Aorta (tissue), 5 donors: ENCODE measurements at places on chromosomes 3 and 15.

GRCh38 chr3:152474585-152474984 is 205.9 kb downstream of the MBNL1 start:
- peaks cover 7% of the 10 kb centered on the region for H3K4me1 ChIP-seq
- DNase-seq, result no peak
- no peaks in the 10 kb centered on the region for H3K27me3 ChIP-seq
- no peaks in the 10 kb centered on the region for H3K36me3 ChIP-seq

GRCh38 chr3:131224886-131225550 is 156.6 kb upstream of the NUDT16 start:
- no peak for DNase-seq
- H3K36me3 ChIP-seq, result no peaks in the 10 kb centered on the region
- H3K4me1 ChIP-seq, result no peaks in the 10 kb centered on the region
- no peak overlapping the region for H3K4me3 ChIP-seq
- H3K27me3 ChIP-seq, result no peaks in the 10 kb centered on the region

GRCh38 chr3:181103605-181104004 is 114.1 kb upstream of the DNAJC19 start:
- H3K36me3 ChIP-seq, result no peaks in the 10 kb centered on the region
- DNase-seq, result no peak
- H3K27ac ChIP-seq, result no peak overlapping the region
- no peaks in the 10 kb centered on the region for H3K27me3 ChIP-seq

DNA sequence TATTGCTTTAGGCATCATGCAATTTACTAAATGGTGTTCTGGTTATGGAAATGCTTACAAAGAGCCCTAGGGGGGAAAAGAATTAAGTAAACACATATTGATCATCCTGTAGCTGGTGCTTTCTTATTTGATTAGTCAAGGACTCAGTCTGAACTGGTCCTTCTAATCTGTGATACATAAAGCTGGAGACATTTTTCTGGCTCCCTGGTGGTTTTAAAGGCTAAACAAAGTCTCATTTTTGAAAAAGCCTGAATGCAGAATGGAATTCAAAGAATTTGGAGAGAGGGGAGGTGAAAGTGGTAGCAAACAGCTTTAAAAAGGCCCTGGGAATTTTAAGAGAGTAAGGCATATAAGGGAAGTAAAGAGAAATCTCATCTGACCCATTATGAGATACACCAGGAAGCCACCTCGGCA is 149.7 kb downstream of the RBMS3 start:
- H3K4me1 ChIP-seq, result peaks cover 8% of the 10 kb centered on the region
- no peak for DNase-seq
- H3K4me3 ChIP-seq, result no peak overlapping the region
- H3K27ac ChIP-seq, result peak overlapping the region; percentile 3

- no peak overlapping the region for H3K4me3 ChIP-seq
- H3K36me3 ChIP-seq, result no peaks in the 10 kb centered on the region
- no peak for DNase-seq
- H3K4me1 ChIP-seq, result no peaks in the 10 kb centered on the region
- H3K27ac ChIP-seq, result no peak overlapping the region
- no peaks in the 10 kb centered on the region for H3K27me3 ChIP-seq
Measured at GRCh38 chr3:80734483-80734882, 966.7 kb upstream of the ROBO1 start.

DNA sequence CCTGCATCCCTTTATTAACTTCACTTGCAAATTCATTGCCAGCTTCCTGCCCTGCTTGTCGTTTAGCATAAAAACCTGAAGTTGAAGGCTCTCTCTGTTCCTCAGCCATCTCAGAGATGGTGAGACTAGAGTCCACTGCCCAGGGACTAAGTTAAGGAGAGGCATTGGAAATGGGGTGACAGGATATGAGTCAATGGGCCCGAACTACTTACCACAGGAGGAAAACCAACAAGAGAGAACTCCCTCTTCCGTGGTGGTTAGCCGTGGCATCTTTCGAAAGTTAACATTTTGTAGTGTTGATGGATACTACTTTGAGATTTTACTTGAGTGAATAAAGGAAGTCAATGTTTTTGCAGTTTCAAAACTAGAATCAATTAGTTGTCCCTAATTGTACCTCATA is 65.3 kb downstream of the LRTM1 start:
- no peak for DNase-seq
- no peak overlapping the region for H3K27ac ChIP-seq
- no peaks in the 10 kb centered on the region for H3K27me3 ChIP-seq
- no peaks in the 10 kb centered on the region for H3K4me1 ChIP-seq

DNA sequence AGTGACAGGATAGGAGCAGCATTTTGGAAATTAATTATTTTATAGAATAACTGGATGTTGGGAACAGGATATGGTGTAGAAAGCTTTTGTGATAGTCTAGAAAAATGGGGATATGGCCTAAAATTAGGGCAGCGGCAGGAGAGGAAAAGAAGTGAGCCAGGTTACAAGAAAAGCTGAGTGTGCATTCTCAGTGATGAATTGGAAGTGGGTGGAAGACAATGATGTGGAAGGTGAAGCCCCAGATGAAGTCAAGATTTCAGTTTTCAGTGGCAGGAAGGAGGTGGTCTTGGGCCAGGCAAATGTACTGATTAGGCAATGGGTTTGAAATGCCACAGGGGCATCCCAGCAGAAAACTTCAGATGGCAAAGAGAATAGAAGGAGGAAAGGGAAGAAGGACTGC is 33.6 kb downstream of the ACP3 start:
- no peaks in the 10 kb centered on the region for H3K4me1 ChIP-seq
- H3K4me3 ChIP-seq, result no peak overlapping the region
- no peaks in the 10 kb centered on the region for H3K27me3 ChIP-seq
- DNase-seq, result no peak

DNA sequence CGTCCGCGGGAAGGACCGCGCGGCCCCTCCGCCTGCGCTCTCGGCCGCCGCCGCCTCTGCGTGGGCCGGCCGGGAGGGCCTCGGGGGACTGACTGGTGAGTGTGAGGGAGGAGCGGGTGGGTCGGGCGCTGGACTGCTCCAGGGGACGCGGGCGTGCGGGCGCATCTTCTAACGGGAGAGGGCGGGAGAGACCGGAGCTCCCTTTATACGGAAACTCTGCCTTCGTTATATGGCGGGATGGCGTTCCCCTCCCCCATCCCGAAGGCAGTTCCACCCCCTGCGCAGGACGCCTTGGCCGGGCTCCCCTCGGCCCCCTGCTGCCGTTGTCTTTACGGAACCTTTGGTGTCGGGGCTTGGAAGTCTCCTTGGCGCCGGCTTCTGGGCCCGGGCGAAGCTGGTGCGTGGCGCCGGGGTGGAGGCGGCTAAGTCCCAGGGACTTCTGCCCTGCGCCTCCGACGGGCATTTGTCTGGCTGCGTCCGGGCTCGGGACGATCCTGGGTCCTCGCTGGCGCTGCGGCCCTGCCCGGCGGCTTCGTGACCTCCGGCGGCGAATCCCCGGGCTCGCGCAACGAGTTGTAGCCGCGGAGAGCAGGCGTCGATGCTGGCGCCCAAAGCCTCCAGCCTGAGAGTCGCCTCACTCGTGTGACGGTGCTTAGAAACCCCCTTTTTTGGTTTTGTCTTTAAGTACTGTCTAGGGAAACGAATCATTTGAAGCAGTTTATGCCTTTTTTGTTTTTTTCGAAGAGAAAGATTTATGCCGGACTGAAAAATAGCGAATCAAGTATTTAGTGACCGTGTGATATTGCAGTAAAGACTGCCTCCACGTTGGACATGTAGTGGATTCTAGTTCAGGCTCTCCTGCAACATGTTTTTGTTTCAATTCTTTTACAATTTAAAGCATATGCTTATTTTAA is 623 bp downstream of the ZNF639 start:
- H3K27ac ChIP-seq, result peak overlapping the region; percentile 59
- peak; percentile 86 for DNase-seq
- no peaks in the 10 kb centered on the region for H3K4me1 ChIP-seq

- DNase-seq, result peak; percentile 78
- H3K36me3 ChIP-seq, result no peaks in the 10 kb centered on the region
- no peaks in the 10 kb centered on the region for H3K27me3 ChIP-seq
- H3K4me3 ChIP-seq, result peak overlapping the region; percentile 3
- H3K27ac ChIP-seq, result no peak overlapping the region
Measured at GRCh38 chr15:24878153-24878552, 76.6 kb upstream of the SNRPN start.

DNA sequence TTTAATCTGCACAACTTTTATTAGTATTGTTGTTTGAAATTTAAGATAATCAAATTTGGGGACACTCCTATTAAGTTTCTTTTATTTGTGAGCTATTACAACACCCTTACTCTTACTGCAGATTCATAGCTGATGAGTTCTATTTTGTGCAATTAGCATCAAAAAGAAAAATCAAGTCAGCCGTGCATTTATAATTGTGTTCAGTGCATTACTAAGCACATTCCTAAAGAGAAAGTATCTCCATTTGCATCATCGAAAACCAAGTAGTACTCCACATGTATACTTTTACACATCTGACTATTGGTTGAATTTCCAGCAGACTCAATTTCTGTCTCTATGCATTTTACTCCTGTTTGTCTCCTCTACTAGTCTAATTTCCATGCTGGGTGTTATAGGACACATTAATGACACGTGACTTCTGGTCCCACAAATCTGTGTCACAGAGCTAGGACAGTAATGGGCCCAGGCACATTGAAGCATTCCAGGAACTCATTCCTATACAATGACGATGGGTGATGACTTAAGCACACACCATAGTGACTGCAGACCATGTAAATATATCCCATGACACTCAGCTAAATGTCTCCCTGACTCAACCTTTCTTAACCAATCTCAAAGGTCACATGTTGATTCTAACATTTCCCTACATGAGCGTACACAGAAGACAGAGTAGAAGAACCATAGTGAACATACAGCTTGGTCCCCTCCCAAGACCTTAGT is 477.5 kb downstream of the LPP start:
- DNase-seq, result no peak
- H3K4me3 ChIP-seq, result no peak overlapping the region
- no peak overlapping the region for H3K27ac ChIP-seq
